Thyroid gland (tissue), 4 donors: ENCODE measurements at places on chromosomes 2 and 18.

DNA sequence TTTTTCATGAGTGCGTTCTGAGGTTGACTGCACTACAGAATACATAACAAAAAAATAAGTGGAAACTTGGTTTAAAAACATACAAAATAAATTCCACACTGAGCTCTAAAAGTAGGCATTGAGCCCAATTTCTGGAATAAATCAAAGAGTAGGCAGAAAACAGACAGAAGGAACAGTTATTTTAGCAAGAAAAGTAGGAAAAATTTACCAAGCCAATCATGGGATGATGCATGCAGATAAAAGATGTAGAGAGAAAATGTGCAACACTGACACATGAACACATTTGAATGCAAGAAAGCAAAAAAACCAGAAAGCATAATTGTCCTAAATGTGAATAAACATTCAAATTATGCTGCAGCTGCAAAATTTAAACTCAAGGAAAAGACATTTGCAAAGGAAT is 308.3 kb downstream of the DLGAP1 start:
- DNase-seq: no peak

- DNase-seq: no peak
These were observed 988.2 kb upstream of the CDH2 start for GRCh38 chr18:29164993-29165599.

DNA sequence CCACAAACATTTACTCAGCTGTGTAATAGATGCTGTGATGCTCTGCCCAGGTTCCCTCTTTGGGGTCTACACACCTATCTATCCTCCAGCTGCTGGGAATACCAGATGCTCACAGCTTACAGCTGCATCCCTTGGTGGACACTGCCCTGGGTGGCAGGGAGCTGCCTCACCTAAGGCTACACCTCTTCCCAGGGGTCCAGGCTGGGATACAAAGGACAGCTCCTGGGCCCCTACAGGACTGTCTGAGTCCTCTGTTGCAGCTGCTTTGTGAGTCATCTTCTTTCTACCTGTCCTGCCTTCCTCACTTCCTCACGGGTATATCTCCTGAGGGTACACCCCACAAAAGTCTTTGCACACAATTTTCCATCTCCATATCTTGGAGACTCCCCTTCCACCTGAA is 27.6 kb downstream of the THNSL2 start:
- DNase-seq: no peak

- DNase-seq: no peak
These were observed 111.3 kb downstream of the NDUFA10 start for GRCh38 chr2:239913636-239914417.

- peak; percentile 54 for DNase-seq
These were observed 909 bp downstream of the NFATC1 start for GRCh38 chr18:79396431-79397246.

DNA sequence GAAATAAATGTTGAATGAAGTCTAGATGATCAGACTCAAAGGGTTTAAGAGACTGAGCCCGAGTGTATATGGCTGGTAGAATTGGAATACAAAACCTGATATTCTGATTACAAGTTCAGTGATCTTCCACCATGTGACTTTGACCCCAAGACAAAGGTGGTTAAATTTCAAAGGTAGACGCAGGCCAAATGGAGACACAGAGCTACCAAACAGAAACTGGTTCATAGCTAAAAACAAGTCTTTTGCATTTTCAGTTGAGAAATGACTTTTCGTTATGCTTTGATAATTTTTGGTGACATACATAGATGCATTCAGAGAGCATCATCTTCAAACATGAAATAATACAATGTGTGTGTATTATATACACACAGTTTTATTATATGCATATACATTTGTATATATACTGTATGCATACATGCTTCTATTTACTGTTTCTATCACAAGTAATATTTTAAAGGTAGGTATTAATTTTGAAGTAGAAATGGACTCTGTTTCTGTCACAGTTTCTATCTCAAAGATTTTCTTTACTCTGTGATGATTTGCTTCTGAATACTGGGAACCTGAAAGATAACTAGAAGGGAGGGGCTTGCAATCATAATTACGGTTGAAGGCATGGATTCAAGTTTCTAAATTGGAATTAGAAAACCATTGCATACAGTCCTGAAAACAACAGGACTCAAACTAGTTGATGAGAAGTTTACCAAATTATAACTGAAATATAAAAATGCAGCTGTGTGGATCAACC is 142.3 kb downstream of the ABCA12 start:
- DNase-seq: no peak

DNA sequence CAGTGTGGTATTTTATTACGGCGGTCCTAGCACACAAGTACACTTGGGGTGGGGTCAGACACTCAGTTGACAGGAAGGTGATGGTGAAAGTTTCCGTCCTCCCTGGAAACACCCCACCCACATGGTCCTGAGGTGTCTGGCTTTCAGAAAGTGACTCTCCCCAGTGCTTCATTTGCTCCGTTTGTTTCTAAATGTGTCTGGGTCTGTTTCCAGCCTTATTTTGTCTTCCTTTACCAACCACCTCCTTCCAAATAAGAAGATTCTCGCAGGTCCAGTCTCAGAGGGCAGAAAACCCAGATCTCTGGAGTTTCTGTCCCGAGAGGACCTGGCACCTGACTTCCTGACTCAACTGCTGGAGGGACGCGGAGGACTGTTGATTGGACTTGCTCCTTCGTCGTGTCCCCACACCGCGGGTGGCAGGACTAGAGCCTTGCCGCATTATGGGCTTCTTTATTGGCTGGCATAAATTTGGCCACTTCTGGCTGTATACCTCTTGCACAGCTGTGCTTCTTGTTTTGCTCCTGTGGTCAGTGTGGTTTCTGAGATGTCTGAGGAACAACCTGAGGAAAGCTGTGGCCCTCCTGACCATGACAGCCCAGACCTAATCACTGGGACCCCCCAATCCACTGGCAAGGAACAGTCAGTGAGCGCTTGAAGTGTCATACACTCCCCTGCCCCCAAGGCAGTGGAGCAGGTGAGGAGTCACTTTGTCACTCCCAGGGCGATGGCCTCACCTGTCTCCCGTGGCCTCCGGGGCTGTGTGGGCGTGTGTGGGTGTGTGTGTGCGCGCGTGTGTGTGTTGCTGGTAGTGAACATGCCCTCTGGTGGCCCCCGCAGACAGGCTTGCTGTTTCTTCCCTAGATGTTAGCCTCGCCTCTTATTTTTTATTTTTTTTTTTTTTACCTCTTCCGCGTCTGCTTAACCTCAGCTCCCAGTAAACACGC is 45.6 kb downstream of the MEX3C start:
- no peak for DNase-seq

DNA sequence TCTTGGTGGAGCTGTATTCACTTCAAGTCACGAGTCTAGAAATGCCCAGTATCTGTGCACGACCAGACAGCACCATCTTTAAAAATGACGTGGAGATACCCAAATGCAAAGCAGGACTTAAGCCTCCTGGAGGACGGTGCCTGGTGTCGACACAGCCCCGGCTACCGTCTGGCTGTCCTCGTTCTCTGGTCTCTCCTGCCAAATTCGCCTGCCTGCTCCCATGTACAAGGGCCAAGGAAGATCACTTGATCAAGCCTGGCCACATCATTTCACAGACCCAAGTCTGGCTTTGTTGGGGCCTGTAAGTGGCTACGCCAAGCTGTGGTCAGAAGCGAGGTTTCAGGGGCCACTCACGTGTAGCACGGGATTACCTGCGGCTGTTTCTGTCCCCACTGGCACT is 9.4 kb downstream of the ODC1 start:
- DNase-seq: no peak

- no peak for DNase-seq
These were observed 131.0 kb downstream of the DPP4 start for GRCh38 chr2:161943011-161943410.

GRCh38 chr18:52933356-52933755 is 593.4 kb downstream of the DCC start:
- DNase-seq: no peak

DNA sequence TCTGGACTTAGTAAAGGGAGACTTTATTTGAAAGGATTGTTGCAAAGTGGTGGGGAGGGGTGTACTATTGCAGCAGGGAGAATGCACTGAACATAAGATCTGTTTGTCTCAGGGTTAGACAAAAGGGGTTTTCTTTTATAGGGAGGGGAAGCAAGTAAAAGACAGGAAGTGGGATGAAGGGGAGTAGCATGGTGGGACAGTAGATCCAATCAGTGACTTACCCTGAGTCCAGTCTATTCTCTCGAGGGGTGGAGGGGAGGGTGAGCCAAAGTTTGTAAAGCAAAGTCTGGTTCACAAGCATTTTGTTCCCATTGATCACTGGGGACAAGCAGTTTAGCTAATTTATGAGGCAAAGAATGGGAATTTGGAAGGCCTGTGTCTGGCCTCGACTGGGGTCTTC is 35.0 kb upstream of the CYP27C1 start:
- no peak for DNase-seq

GRCh38 chr18:34702814-34703213 is 7.3 kb upstream of the DTNA start:
- no peak for DNase-seq

DNA sequence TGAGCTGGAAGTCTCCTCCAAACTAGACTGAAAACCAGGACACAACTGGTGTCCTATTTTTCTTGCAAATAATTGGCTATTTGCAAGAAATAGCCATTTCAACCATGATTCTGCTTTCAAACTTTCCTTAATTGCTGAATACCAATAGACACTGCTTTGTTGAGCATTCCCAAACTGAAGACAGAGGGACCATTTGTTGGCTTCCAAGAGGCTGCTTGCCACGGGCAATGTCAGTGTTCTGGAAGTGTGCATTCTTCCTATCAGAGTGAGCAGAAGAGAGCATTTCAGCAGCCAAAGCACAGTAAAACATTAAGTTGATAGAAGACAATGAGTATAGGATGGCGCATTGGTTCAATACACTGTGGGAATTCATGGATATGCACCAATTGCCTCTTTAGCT is 360.5 kb upstream of the RGPD4 start:
- DNase-seq: no peak

DNA sequence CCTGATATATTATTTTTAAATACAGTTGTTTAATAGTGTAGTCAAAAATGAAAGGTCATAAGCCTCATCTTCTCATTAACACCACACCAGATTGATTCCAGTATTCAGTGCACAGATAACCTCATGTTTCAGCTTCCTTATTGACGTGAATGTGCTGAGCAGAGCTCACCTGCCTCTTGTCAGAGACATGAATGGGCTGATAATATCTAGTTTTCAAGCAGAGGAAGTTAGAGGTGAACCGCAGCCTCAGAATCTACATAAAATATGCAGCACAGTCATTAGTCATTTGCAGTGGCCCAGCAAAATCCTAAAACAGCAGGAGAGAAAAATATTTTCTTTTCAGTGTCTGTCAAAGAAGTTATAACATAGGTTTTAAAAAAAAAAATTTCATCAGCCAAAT is 216.2 kb downstream of the GBX2 start:
- no peak for DNase-seq

DNA sequence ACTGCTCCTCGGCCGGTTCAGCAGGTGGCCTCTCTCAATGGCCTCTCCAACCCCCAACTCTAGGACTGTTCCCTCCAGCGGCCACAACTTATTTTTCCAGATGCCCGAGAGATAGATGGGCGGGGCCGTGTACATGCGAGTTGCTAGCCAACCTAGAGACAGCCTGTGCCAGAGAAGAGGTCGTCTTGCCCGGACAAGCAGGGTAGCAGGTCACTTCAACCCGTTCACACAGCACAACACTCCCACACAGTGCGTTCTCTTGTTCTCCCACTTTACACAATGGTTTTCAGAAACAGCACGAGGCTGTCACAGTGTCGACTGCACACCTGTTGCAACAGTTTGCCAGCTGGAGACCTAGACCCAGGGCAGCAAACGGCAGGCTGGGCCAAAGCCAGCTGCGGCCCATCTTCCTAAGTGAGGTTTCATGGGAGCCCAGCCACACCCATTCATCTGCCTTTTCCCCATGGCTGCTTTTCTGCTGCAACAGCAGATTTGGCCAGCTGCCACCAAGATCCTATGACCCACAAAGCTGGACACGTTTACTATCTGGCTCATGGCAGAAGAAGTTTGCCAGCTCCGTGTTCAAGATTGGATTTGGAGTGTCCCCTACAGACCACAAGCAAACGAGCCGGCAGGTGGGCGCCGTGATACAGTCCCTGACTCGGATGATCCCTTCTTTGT is 7.3 kb upstream of the PRLH start:
- peak; percentile 87 for DNase-seq

DNA sequence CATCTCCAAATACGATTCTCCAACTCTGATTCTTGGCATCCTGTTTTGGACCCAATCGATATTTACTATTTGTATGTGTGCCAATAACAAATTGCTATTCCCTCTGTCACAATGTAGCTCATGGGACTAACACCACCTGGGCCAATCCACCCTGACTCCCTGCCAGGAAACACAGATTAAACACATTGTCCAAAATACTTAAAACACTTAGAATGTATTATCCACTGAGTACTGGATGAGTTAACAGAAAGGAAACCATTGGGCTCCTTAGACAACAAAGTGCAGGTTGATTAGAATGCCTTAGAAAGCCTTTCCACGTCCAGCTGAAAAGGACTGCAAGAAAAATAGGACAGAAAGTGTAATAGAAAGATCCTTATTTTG is 79.4 kb upstream of the ARHGAP28 start:
- no peak for DNase-seq

- no peak for DNase-seq
These were observed 611.6 kb upstream of the VRK2 start for GRCh38 chr2:57434972-57435371.

DNA sequence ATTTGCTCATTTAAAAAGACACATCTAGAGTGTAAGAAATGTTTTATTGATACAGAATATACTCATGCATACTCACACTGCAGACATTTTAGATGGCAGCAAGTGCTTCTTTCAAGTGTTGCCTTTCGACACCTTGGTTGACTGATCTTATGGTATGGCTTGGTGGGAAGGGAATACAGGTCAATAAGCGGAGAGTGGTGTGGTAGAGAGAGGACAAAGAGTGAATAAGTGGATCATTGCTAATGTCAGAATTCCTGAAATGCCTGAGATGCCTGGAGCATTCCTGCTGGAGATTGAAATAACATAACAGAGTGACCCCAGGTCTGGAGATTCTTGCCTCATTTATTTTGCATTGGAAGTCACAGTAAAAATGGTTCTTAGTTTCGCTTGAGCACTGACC is 76.7 kb downstream of the RND3 start:
- peak; percentile 7 for DNase-seq

- peak; percentile 97 for DNase-seq
These were observed 786 bp upstream of the ZFP36L2 start for GRCh38 chr2:43226955-43227829.

- DNase-seq: no peak
These were observed 3.2 kb downstream of the CFLAR start for GRCh38 chr2:201118961-201119854.

- no peak for DNase-seq
These were observed 295.4 kb upstream of the SPRED2 start for GRCh38 chr2:65727816-65728215.

GRCh38 chr2:18910843-18911242 is 321.5 kb upstream of the NT5C1B start:
- no peak for DNase-seq
